Stimulated activated effector memory CD8-positive, alpha-beta T cell treated with anti-CD3 and anti-CD28 coated beads, Interleukin-12 subunit alpha, Interleukin-12 subunit beta, amount 100 ng/mL, for 72 hours (primary cell): ENCODE measurements at places on chromosomes 4 and X.

DNA sequence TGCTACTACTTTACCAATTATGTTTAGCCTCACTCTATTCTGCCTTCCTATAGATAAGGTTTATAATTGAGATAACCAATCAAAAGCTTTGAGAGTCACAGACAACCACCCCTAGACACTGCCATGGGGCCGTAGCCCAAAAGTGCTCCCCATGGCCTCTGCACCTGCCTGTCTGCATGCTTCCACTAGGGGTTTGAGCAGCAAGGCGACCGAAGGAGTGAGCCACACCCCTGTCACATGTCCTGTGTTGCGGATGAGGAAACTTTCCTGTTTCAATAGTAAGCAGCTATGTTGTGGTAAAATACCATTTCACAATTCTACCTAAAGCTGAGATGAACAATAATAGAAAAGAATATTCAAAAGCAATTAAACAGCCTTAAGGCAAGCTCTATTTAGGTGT, 856.0 kb upstream of the FRG1 start:
- DNase-seq = no peak

DNA sequence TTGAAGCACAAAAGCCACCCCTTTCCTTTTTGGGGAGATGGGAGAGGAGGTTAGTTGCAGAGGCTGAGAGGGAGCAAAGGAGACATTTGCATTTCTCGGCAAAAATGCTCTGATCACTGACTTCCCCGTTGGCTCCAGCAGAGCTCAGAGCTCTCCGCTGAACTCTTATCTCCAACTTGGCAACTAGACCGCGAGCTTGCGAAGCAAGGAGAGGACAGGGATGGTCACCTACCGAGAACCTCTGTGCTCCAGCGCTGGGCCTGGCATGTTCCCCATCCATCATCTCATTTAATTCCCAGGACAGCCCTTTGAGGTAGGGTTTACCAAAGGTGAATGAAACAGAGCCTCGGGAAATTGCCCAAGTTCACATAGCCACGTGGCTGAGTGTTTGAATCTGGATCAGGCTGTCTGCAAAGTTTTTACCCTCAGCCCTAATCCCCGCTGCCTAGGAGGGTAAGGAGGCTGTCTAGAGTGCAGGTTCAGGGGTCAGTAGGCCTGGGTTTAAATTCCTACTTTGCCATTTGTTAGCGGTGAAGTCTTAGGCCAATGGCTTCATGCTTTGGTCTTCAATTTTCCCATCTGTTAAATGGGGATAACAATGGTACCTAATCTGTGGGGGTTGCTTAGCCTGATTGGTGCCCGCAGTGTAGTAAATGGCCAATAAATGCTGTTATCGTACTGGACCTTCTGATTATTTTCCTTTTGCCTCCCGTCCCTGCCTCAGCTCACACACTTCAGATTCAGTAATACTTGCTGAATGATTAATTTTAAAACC, 3.8 kb upstream of the CITED1 start:
- DNase-seq = no peak

DNA sequence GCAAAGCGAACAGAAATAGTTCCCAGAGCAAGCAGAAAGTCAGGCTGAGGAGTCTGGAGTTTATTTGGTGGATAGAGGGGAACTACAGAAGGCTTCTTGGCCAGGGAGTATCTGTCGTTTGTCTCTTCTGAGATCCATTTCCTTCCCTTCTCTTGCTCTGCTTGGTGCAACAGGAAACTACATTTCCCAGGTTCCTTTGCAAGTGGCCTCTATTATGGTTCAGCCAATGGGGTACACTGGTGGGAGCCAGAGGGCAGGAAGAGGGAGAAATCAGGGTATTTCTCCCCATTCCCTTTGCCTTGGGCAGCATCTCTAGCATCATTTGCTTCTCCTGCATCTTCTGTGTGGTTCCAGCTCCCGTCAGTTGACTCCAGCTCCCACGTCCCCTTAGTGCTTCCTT, 142.1 kb downstream of the BCOR start:
- DNase-seq = no peak

DNA sequence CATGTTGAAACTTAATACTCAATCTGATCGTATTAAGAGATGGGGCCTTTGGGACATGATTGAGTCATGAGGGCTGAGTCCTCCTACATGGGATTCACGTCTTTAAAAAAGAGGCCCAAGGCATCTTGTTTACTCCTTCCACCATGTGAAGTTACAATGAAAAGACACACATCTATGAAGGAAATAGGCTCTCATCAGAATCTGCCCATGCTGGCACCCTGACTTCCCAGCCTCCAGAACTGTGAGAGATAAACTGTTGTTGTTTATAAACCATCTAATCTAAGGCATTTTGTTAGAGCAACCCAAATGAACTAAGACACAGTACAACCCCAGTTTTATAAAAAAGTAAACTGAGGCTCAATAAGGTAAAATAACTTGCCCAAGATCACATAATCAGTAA, 32.3 kb downstream of the PPP3CA start:
- no peak for DNase-seq

DNA sequence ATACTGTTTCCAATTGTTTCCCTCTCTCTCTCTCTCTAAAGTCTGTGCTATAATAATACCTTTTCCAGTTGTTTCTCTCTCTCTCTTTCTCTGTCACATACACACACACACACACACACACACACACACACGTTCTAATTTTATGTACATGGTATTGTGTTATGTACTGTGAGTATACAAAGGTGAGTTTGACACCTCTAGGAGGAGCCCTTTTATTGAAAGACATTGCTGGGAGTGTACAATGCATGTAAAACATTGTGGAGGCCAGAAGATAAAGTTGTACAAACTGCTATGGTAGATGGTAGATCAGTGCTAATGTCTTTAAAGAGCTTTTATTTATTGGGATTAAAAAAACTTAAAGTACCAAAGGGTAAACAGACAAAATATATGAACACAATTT, 53.6 kb downstream of the BLTP1 start:
- DNase-seq = no peak

GRCh38 chr4:142574306-142574705, 271.8 kb downstream of the INPP4B start:
- no peak for DNase-seq

- no peak for DNase-seq
These were observed 37.6 kb downstream of the C4orf50 start for GRCh38 chr4:5980436-5981155.

DNA sequence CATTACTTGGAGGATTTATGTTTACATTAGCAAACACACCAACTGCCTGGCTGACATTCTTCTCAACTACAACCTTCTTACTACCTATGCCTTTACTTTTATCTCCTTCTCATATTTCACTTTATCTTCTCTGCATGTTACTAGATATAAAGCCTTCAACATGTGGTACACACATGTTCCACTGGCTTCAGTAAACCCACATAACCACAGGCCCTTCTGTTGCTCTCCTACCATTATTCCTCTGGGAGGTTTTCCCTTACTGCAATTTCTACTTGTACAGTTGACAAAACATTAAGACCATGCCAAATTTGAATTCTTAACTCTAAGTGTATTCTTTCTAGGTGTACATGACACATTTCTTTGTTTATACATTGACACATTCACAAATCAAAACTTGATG, 133.1 kb downstream of the ARAP2 start:
- no peak for DNase-seq

- DNase-seq = no peak
These were observed 95.5 kb upstream of the CPEB2 start for GRCh38 chr4:14906805-14907204.

DNA sequence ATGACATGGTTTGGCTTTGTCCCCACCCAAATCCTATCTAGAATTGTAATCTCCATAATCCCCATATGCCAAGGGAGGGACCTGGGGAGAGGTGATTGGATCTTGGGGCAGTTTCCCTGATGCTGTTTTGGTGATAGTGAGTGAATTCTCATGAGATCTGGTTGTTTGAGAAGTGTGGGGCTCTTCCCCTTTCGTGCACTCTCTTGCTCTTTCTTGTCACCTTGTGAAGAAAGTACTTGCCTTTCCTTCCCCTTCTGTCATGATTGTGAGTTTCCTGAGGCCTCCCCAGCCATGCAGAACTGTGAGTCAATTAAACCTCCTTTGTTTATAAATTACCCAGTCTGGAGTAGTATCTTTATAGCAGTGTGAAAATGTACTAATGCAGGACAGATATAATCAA, 36.4 kb upstream of the FREM3 start:
- DNase-seq = no peak

DNA sequence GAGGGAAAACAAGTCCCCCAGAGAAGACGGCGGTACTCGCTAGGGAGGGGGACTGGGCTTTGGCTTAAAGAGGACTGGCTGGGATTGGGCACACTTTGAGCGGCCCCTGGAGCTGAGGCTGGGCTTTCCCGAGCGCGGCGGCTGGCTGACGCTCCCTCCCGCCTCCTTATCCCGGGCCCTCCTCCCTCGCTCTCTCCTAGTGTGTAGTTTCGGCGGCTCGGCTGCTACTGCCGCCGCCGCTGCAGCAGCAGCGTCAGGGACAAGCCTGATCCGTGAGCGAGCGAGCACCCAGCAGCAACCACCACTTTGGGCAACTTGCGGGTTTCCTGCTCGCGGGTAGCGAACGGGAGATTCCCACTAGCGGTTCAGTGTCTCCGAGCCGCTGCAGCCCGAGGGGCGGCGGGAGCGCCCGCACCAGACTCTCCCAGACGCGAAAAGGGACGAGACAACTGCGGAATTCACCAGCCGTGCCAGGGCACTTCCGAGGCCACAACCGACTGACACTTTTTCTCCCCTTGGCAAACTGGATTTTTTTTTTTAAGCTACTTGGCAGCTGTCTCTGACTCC, 632 bp upstream of the PCDH7 start:
- DNase-seq = no peak

- DNase-seq = no peak
These were observed 148.6 kb upstream of the NWD2 start for GRCh38 chr4:37095925-37096324.

GRCh38 chrX:73818200-73819116, 255.5 kb downstream of the CHIC1 start:
- DNase-seq = no peak

GRCh38 chr4:121654738-121655137, 42.0 kb downstream of the ANXA5 start:
- no peak for DNase-seq

DNA sequence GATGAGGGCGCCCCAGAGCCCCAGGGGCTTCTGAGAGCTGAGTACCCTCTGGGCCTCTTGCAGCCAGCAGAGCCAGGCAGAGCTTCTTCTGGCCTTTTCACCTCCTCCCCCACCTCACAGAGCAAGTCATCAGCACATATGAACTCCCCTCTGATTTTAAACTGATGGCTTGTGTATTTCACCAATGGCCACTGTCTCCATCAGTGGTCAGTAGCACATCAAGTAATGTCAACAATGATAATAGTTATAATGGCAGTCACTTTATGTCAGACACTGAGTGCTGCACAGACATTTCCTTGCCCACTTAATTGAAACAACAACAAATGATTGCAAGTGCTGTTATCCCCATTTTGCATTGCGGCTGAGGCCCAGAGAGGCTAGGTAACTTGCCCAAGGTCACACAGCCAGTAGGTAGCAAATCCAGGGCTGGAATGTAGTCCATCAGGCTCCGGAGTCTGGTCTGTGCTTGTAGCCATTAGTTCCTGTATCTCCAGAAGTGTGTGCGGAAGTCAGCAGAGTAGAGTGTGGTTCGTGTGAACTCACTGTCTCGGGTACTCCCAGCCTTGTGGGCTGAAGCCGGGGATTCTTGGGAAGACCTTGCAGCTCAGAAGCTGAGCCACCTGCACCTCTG, 3.0 kb downstream of the ATP2B3 start:
- no peak for DNase-seq

- no peak for DNase-seq
These were observed 242.9 kb upstream of the PRPS2 start for GRCh38 chrX:12548341-12548740.

GRCh38 chr4:112279882-112280315, 5.8 kb downstream of the TIFA start:
- no peak for DNase-seq

DNA sequence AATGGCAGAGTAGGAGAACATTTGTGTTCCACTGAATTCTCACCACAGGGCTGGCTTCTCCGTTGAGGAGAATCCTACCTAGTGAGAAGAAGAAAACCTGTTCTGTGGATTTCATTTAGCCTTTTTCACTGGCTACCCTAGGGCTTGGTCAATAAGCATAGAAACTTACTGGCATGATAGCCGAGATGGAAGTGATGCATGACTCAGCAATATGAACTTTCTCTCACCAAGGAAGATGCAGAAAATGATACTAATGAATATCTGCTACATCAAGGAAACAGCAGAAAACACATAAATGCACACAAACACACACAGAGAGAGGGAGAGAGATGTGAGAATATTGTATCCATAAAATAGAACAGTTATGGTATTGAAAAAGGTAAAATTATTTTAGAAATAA, 216.3 kb downstream of the HHIP start:
- DNase-seq = no peak

- DNase-seq = no peak
These were observed 24.6 kb downstream of the GPC4 start for GRCh38 chrX:133390676-133391075.

GRCh38 chr4:41429280-41429669, 108.7 kb upstream of the LIMCH1 start:
- no peak for DNase-seq

DNA sequence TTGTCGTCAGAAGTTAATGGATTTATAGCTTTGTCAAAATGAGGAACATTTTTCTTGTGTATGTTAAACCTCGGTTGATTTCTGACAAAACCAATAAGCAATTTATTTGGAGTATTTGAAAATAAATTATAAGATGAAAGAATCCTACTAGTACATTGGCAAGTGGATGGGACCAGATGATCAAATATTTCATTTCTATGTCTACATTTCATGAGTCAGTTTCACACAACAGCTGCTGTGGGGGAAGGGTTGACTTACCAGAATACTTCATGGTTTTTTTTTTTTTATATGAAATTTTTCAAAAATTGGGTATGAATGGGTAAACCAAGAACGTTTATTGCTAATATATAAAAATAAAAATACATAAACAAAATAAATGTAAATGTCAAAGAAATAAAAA, 39.4 kb downstream of the RAPGEF2 start:
- DNase-seq = no peak

DNA sequence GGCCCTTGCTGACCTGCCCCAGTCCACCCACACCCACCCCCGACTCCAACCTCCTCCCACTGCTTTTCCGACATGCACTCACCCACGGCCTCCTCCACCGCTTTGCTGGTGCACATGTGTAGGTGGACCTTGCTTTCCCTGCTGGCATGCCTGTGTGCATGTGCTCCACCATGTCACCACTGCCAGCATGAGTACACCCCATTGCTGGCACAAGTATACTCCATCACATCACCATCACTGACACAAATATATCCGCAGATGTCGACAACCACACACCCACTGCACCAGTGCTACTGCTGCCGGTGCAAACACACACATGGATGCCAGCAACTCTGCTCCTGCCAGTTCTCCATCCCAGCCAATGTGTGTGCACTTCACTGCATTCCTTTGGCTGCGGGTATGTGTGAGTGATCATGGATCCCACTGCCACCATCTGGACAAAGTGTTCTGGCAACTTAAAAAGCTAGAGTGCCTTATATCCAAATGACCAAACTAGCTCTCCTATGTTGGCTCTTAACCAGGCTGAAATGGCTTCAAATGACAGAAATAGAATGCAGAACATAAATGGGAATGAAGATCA, 1072.3 kb downstream of the RAPGEF2 start:
- DNase-seq = no peak

- DNase-seq = no peak
These were observed 142.6 kb upstream of the PPARGC1A start for GRCh38 chr4:24032371-24032989.
